ENCODE measurements at places on chromosomes 5 and 9.

- peak; percentile 67 for DNase-seq
Observed at GRCh38 chr5:1108023-1108864, 3.6 kb downstream of the SLC12A7 start.

DNA sequence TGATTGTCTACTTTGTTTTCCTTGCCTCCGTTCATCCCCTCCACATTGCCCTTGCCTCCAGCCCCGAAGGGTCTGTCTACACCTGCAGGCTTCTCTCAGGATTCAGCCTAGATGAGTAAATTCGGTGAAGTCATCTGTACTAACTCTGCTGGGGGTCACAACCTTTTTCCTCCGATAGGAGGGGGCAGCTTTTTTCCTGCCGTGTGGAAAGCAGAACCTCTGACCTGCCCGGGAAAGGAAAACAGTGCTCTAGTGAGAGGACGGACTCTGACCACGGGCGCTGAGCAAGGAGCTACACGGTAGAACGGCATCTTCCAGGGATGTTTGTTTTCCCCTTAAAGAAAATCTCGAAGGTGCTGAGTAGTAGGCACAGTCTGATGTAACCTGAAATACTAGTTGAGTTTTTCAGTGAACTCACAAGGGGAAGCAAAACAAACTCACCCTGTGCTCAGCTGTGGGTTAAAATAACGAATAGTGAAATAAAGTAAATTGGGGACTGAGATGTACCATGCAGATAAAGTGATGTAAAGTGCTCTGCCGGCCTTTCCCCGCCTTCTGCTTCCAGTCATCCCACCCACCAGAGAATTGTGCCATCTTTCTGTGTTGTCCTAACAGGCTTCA is 281.8 kb downstream of the AOPEP start:
- DNase-seq, result peak; percentile 7

DNA sequence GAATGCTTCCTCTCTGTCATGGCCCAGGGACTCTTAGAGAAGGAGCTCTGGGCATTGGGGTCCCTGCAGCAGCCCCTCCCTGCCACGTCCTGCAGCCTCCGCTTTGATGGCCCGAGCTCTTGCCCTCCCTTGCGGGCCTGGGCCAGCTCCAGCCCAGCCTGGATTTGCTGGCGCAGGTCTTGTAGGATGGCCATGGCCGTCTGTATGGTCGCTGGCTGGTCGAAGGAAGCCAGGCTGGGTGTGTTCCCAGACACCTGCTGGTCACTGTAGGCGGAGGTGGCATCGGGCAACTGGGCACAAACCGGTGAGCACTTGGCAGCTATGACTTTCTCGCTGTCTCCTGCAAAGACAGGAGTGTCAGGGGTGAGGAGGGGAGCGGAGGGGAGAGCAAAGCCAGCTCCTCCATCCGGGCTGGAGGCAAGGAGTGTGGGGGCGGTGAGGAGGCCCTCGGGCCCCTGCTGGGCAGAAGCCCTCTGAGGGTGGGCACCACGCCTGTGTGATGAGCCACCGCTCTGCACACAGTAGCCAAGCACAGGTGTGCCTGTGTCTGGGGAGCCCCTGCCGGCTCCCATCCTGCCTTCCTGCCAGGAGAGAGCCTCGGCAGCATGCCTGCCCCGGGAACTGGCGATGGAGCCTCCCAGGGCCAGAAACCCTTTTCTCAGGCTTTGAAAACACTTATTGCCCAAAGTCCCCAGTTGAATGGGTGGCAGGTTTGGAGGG is 12.4 kb downstream of the CCDC187 start:
- no peak for DNase-seq

- DNase-seq, result no peak
Observed at GRCh38 chr9:70746316-70746715, 331.9 kb upstream of the KLF9 start.

GRCh38 chr9:133975511-133975910 is 16.6 kb downstream of the VAV2 start:
- DNase-seq, result no peak

DNA sequence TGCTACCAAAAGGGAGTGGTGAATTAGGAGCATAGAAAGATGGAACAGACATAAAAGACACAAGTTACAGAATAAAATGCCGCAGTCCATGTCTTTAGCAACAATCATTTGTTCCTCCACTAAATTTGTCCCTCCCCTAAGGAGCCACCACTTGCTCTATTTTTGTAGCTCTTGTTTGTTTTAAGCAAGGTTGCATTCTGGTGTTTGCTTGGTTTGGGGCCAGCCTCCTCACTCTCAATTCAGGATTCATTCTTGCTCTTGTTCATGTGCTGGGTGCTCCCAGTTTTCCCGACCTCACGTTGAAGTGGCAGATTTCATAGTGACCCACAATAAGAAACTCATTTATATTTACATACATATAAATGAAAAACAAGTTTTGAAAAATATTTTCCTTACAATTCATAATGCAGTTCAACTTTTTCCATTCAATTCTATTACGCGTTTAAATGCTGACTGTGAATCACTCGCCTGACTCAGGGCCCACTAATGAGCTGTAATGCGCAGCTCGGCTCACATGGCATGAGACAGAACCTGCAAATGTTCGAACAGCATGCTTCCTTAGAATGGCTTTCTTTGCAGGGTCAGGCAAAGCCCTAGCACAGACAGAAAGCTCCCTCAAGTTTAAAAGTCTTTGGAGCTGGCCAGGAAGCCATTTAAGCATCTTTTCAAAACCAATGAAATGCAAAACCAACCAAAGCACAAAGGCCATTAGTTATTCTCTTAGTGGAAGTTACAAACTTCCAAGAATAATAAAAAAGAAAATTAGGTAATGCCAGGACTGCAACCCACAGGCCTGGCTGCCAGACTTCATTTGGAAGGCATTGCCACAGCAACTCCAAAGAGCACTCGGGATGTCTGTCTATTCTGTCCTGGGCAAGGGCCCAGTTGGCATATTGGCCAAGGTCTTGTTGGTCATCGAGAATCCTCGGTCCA is 41.7 kb downstream of the RETREG1 start:
- no peak for DNase-seq

DNA sequence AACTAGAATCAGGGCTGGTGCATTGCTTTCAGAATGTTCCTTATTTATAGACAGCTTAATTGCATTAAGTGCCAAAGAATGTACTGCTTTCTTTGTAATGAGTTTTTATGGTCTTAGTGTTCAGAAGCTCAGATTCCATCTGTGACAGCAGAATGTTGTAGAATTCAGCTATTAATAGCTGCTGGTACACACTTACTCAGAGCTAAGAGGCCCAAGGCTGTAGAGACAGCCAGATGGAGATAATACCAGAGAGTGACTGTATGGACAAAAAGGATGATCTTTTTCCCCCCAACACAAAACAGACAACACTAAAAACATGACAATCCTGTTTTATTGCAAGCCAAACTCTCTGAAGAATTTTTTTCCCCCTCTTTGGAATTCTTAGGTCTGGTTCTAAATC is 50.2 kb downstream of the PPP2R2B start:
- DNase-seq, result no peak

- peak; percentile 68 for DNase-seq
Observed at GRCh38 chr9:116945817-116946216, 258.7 kb downstream of the TRIM32 start.

DNA sequence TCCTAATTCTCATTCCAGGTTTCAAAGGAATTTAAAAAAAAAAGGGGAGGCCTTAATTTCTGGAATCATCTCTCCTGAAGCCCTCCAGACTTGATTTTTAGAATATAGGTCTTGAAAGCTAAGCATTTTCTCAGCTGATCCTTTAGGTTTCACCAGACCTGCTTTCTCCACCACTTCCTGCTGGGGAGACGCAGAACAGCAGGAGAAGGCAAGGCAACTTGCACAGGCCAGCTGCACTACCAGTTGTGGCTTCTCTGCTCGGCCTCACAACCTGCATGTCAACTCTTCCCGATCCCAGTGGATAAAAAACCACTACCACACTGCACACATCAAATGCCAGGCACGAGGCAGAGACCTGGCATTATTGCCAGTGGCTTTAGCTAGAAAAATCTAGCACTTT is 119.8 kb downstream of the SIL1 start:
- DNase-seq, result peak; percentile 26

GRCh38 chr9:76630916-76631315 is 133.3 kb upstream of the PCA3 start:
- DNase-seq, result no peak

- DNase-seq, result no peak
Observed at GRCh38 chr5:149497357-149497756, 53.9 kb downstream of the CSNK1A1 start.

DNA sequence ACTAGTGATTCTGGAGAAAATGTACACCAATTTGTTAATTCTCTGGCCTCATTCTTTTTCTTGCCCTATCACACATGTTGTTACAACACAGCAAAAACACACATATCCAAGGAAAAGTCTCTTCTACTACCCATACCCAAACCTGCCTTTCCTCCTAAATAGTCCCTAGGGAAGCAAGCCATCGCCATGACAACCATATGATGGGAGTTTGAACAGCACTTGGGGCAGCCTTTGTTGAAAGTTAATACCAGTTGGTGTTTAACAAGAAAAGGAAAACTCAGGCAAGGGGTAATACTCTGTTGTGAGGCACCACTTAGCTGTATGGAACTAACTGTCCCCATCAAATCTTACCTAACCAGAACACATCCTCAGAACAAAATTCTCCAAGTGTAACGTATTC is 1.7 kb downstream of the TRPM3 start:
- no peak for DNase-seq

GRCh38 chr5:73436535-73437100 is 12.0 kb downstream of the FOXD1 start:
- DNase-seq, result no peak

DNA sequence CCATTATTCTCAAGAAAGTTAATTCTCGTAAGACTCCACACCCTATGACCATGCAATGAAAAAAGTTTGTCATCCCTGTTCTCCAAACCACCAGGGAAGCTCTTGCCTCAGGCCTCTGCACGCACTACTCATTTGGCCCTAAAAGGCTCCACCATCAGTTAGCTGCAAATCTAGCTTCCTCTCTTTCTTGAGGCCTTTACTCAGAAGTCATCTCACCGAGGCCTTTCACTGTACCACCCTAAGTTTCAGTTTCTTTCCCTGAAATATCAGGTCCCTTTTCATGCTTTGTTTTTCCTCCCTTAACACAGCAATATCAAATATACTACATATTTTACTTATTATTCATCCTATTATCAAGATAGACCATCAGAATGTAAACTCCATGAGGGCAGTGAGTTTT is 39.1 kb downstream of the OXCT1 start:
- DNase-seq, result no peak

GRCh38 chr5:14672082-14672481 is 7.6 kb downstream of the OTULIN start:
- peak; percentile 54 for DNase-seq

DNA sequence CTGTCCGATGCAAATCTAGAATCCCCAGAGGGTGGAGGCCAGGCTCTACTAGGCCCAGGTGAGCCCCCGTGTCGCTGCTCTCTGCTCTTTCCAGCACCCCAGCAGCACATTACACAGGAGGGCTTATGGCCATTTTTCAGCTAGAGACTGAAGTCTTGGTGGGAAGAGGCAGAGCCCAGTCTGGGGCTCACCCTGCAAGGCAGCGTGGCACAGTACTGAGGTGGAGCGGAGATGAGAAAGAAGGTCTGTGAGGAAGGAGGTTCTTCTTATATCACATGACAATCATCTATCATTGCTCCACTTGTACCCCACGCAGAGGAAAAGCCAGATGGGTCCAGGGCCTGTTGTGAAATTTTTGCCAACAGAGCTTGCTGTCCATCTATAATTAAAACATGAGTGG is 10.0 kb upstream of the KIF12 start:
- no peak for DNase-seq

- no peak for DNase-seq
Observed at GRCh38 chr5:55289808-55290207, 17.7 kb downstream of the DHX29 start.

- peak; percentile 35 for DNase-seq
Observed at GRCh38 chr5:137734331-137734730, 1.6 kb downstream of the KLHL3 start.

- no peak for DNase-seq
Observed at GRCh38 chr5:52853650-52854049, 65.9 kb downstream of the ITGA1 start.

DNA sequence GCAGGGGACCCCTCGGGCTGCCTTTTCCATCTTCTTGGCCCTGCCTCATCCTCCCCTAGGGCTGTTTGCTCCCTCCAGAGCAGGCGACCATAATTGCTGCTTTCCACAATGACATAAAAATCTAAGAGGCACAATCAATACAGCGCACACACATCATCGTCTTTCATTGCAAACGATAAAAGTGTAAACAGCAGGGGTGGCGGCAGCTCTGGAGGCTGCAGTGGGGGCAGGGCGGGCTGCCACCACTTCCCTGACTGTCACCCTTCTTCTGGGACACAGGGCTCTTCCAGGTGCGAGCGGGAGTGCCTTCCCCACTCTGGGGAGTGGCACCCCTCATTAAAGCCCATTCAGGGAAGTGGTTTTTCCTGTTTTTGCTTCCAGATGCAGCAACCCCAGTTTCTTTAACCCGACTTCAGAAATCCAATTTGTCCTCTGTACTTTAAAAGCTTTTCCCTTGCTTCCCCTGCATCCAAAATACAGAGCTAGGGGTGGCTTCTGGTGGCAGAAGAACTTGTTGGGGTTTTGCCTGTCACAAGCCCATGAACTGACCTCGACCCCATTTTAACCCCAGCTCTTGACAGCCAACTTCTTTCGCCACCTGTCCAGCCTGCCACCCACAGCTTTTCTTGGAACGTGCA is 45.7 kb downstream of the TSPAN17 start:
- no peak for DNase-seq

GRCh38 chr9:125513303-125513667 is 193.7 kb downstream of the MAPKAP1 start:
- no peak for DNase-seq

GRCh38 chr5:73770172-73771025 is 144.4 kb downstream of the ARHGEF28 start:
- no peak for DNase-seq

DNA sequence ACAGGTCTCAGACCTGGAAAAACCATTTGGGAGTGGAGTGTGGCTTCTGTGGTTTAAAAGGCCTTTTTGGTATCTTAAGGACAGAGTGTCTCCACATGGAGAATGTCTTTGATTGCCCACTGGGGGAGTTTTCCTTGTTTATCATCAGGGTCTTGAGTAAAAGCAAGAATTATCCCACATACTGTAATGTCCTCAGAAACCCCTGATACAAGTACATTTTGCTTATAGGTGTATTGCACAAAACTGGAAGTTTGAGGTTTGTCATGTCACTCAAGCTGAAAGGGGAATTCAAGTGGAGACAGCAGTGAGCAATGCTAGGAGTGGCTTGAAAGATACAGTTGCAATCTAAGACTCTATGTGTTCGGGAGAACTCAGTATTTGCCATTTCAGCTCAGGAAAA is 62.7 kb upstream of the GRAMD2B start:
- DNase-seq, result peak; percentile 85

Measured in suppressor macrophage treated with lipopolysaccharide for 1 hour (primary cell).